ENCODE measurements at places on chromosomes 2 and 18.

GRCh38 chr2:54429811-54430551 is 26.1 kb upstream of the SPTBN1 start:
- no peak for DNase-seq

- no peak for DNase-seq
Observed at GRCh38 chr2:171181064-171182049, 20.7 kb upstream of the TLK1 start.

DNA sequence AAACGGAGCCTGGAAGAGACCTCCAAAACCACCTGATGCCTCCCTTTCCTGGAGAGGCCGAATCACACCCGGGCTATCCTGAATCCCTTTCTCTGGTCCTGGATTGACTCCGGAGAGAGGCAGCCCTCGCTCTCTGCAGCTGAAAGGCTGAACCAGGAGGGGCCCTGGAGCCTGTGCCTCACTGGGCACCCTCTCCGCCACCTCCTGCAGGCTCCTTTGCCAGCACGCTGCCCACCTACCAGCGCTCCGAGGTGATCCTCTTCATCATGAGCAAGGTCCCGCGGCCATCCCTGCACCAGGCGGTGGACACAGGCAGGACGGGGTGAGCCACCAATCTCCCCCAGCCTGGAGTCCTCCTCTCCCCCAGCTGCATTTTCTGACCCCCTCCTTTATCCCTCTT is 35.7 kb downstream of the POMC start:
- no peak for DNase-seq

- no peak for DNase-seq
Observed at GRCh38 chr2:177765698-177766097, 306.9 kb downstream of the PDE11A start.

DNA sequence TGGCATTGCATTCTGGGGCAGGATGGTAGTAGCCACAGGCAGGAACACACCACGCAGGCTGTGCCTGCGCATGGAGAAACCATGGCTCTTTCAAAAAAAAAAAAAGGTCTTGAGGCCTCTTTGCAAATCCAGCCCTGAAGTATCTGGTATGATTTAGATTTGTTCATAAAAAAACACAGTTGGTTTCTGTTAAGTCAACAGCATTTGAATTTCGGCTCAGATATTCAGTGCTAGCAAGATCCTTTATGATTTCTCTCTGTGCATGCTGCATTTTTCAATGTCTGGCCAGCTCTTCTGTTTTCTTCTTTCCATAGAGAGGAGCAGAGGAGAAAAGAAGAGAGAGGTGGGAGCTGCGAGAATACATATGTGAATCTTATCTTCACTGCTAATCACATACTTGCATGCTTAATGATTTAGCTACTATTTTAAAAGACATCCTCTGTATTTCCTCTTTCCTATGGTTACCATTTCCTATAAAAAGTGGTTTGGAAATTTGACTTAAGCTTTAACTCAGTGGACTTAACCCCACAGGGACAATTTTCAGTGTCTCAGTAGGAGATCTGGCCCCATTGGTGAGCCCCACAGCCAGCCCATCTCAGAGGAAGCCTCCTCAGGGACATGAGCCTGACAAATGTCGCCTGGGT is 214.3 kb upstream of the APCDD1 start:
- DNase-seq, result no peak

- no peak for DNase-seq
Observed at GRCh38 chr2:82993609-82994008, 1465.5 kb downstream of the SUCLG1 start.

DNA sequence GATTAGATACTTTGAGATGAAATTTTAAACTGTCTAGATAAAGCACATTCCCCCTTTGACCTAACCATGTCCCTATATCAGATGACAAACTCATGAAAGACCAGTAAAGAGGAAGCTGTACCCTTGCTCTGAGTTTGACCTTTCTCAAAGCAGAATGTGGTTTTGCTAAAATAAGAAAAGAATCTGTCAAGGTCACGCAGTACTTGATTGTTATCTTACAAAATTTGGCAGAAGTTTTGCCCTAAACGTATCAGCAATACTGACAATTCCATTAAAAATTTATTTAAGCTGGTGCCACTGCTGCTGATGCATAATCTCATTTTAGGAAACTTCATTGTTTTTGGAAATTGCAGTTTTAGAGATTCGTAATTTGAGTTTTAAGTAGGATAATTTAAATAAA is 31.2 kb upstream of the GALM start:
- no peak for DNase-seq

- peak; percentile 8 for DNase-seq
Observed at GRCh38 chr18:21439431-21439846, 161.1 kb downstream of the ESCO1 start.

GRCh38 chr2:120544522-120544921 is 191.1 kb upstream of the GLI2 start:
- no peak for DNase-seq

DNA sequence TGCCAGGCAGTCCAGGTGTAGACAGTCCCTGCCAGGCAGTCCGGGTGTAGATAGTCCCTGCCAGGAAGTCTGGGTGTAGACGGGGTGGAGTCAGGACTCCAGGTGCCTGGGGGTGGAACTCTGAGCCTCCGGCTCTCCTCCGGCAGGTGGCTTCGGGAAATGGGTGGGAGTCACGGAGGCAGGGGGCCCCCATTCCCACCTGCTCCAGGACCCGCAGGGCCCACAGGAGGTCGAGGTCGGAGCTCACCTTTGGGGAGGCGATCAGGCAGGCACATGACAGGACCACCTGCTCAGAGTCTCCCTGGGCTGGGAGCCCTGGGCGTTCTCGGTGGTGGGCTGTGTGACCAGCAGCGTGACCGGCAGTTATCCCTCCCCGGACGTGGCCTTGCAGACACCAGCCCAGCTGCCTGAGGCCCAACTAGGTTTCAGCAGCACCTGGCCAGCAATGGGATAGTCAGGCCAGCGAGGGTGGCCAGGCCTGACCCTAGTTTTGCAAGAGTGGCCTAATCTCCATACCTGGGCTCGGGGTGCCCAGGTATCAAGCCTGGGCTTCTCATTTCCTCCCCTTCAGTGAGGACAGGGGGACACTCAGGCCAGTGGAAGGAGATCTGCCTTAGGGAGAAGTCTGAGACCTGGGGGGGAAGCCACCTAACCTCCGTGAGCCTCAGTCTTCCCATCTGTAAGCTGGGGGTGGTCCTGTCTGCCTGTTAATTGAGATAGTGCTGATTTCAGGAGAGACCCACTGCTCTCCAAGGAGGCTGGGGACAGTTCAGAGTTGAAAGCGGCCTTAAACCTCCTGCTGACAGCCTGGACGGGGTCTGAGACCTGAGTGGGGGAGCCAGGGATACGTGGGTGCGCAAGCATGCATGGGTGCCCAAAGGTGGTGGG is 13.2 kb downstream of the GPC1 start:
- DNase-seq, result no peak

DNA sequence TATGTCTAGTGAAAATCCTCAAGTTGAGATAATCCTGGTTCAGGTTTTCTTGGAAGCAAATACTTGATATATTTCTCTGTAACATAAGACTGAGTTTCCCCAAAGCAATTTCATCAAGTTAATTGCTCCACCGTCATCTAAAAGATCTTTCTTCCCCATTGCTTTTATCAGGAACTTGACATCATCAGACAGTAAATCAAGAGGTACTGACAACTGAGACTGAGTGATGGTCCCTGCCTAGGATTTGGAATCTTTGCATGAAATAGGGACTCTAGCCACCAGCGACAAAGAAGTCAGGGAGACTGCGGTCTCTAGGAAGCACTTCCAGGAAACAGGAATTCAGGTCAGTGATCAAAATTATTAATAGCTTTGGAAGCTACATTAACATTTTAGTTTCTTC is 43.4 kb upstream of the SCN1A start:
- DNase-seq, result no peak

DNA sequence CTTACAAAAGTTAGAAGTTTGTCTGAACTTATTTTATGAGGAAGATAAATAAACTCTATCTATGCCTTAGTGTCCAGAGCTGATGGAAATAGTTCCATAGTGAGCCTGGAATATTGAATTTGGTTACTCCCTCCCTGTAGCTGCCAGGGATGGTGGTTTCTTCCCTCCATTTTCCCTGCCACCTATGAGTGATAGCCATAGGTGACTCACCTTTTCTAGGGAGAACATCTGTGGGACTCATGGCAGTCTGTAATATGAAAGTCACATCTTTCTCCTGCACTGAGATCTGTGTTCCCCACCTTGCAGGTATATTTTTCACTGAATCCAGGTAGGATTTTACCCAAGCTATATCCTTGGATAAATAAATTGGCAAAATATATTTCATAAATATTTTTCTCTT is 148.8 kb downstream of the TPGS2 start:
- DNase-seq, result no peak

DNA sequence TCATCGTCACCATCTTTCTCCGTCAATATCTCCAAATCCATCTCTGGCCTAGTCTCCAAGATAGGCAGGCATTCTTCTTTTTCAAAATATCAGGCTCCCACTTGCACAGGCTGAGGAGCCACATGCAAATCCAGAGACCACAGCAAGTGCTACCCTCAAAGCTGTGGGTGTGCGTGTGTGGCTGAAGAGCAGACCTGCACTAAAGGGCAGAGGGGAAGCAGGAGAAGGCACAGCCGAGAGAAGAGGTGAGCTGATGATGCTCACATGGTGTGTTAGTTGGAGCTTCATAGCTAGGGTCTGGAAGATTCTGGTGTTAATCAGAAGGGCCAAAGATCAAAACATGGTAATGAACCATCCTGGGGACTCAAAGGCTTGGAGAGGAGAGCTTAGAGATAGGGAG is 3.8 kb downstream of the SPEG start:
- no peak for DNase-seq

DNA sequence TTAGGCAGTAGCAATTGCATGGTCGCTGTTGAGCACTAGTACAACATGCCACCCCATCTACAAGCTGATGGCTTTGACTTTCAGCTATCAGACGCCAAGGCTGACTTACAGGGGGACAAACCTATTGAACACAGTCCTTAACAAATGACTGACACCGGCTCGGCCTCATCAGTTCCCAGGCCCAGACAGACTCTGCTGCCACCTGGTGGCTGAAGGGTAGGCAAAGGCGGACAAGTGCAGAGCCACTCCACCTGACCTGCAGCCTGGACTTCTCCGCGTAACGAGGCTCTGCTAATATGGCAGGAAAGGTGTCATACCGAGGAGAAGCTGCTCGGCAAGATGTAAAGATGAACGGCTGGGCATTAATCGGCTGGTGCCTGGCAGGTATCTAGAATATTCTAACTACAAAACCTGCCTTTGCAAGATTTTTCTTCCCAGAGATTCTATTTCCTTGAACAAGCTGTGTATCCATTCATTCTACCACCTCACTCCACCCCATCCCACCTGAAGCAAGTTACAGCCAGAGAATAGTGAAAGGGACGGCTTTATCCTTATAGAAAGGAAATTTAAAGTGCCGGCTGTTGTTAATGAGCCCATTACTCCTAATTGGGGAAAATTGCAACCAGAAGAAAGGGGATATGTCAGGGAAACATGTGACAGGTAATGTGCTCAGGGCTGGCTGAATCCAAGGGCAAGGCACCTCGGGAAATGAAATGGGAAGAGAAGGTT is 67.4 kb downstream of the STEAP3 start:
- DNase-seq, result peak; percentile 68

DNA sequence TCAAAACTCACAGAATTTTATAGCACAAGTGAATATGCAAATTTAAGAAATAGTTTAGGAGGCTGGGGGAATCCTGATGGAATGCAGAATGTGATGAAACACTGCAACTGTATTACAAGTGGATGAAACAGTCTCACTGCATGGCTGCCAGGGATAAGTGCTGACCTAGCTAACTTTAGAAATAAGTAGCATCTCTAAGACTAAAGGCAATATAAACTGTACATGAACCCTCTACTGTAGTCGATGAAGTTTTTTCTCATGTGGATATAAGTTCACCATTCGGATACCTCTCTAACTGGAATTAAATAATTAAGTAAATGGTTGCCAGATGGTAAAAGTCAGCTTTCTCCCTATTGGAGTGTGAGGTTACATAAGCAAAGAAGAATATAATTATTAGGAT is 777.8 kb upstream of the RAB6C start:
- no peak for DNase-seq

DNA sequence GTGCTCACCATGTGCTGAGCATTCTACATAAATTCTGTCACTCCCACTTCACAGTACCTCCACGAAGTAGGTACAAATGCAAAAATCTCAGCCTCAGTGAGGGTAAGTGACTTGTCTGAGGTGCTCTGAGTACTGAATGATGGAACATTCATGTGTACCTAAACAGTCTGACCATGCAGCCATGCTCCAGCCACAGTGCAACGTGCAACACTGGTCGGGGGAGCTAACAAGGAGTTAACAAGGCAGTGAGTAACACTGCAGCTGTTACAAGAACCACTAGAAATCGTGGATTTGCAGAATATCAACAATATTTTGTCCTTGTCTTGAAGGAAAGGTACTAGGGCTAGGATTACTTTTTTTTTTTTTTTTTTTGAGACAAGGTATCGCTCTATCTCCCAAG is 36.6 kb upstream of the NDUFV2 start:
- no peak for DNase-seq

DNA sequence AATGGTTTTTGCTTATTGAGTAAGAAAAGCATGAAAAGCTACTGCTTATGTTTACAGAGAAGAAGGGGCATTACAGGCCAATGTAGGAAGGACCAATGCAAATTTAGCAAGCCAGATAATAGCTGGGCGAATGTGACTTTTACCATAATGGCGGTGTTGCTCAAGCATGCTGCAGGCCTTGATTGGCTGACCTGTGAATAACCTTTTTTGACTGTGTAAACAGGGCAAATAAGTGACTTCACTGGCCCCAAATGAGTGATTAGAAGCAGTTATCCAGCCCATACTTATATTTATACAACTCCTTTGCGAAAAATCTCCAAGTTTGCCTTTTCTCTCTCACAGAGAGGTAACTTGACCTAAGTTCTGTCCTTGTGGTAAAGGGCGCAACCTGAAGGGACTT is 146.9 kb downstream of the SP3 start:
- no peak for DNase-seq

- no peak for DNase-seq
Observed at GRCh38 chr18:8854550-8854949, 149.2 kb downstream of the MTCL1 start.

DNA sequence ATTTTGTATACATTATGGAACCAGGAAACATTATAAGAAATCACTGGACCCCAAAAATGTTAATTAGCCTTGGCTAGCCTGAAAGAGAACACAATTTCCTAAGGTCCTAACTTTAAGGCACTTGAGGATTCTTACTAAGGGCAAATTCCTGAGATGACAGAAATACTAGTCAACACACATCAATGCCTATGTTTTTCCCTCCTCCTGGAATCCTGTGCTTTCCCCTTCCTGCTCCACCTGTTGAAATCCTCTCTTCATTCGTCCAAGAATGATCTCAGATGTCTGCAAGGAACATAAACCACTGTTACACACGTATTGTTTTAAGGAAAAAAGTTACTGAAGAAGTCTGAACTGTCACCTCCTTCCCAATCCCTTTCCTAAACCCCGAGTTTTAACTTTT is 21.2 kb upstream of the DARS1 start:
- peak; percentile 56 for DNase-seq

GRCh38 chr2:239516954-239517305 is 116.1 kb upstream of the HDAC4 start:
- DNase-seq, result no peak
